ENCODE measurements at places on chromosomes 3 and 15.

DNA sequence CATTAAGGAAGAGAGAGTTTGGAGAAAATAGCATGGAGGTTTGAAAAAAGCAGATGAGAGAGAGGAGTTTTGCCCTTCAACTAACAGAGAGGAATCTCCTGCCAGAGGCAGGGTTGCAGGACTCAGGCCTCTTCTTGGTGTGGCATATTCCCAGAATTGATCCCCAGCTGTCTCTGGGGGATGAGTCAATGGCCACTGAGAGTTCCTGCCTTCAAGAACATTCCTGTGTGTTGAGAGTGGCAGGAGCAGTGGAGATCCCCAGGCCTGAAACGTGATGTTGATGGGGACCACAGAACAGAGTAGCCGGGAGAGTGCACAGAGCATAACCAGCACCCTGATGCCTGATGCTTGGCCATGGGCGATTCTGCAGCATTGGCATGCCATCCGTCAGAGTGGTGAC, 348.4 kb upstream of the THBS1 start:
- no peak for DNase-seq

GRCh38 chr3:127371334-127371733, 83.5 kb upstream of the PRR20G start:
- no peak for DNase-seq

DNA sequence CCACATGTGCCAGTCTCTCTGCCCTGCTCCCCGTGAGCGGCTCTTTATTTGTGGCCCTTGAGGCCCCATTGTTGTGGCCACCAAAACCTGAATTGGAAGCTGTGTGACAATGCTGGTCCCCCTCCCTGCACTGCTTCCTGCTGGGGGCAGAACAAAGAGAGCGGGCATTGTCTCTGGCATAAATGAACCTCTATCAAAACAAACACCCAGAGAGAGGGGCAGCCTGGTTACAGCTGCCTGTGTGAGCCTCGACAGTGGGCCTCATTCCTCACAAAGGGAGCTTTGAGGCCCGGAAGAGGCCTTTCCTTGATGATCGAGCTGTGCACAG, 152.9 kb downstream of the IGF1R start:
- no peak for DNase-seq

DNA sequence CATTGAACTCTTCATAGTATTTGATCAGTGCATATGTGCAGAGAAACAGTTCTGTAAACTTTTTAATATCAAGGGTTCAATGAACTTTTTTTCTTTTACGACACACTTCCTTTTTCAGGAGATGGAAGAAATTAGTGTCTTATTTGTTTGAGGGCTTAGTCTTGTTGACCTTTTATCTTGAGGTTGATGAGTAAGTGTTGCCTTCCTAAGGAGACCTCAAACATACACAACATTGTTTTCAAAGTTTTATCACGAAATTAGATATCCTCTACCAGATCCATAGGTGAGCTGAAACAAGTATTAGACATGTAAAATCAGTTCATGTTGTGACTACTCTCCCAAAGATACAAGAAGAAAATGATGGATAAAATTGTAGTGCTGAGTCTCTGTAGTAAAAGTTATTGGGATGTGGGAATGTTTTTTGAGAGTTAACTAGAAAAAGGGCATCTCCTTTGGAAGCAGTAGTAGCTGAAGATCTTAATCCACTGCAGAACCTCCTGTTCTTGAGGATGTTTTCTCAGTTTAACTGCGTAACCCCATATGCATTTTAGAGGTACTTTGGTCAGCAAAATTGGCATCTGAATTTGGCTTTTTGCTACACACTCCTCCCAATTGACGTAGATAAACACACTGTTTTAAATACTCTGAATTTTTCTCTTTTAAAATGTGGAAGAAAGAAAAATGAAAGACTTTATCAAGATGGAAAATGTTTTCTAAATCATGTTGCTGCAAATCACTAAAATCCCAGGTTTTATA, 116.8 kb downstream of the GALK2 start:
- DNase-seq: no peak

DNA sequence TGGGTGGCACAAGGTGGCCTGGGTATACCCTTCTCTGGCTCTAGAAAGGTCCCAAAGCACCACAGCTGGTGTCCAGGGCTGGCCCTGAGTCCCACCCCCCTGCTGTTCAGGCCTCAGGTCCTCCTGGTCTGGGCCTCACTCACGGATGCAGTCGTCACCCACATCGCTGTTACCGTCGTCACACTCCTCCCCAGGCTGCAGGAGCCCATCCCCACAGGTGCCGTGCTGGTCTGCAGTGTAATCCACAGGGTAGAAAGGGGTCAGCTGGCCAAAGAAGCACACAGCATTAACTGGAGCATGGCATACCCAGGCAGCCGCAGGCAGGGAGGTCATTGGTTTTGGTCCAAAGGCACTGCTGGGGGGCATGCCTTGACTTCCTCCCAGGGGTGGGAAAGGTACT, 28.4 kb downstream of the EAF1 start:
- no peak for DNase-seq

Measured in NCI-H1048 (cell line).